ENCODE measurements at places on chromosomes 2 and 18.

GRCh38 chr2:113709022-113709421, 47.4 kb downstream of the SLC35F5 start:
- no peak for DNase-seq

DNA sequence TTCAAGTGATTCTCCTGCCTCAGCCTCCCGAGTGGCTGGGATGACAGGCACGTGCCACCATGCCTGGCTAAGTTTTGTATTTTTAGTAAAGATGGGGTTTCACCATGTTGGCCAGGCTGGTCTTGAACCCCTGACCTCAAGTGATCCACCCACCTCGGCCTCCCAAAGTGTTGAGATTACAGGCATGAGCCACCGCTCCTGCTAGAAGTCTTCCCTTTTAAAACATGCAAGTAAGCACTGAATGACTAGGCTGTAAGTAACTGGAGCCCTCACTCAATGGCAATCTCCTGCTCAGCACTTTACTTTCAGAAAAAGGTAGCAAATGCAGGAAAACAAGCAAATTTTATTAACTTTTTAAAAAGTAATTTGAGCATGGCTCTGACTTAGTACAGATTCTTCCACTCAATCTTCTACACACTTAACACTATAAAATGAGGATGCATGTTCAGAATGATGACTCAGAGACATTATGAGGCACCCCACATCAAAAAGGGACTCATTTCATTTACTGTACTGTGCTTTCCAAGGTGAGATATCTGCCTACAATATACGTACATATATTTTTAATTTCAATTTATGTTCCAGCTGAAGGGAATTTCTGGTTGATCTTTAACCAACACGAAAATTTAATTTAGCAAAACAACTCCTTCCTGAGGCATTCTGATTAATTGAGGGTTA, 6.6 kb upstream of the NCK2 start:
- no peak for DNase-seq

DNA sequence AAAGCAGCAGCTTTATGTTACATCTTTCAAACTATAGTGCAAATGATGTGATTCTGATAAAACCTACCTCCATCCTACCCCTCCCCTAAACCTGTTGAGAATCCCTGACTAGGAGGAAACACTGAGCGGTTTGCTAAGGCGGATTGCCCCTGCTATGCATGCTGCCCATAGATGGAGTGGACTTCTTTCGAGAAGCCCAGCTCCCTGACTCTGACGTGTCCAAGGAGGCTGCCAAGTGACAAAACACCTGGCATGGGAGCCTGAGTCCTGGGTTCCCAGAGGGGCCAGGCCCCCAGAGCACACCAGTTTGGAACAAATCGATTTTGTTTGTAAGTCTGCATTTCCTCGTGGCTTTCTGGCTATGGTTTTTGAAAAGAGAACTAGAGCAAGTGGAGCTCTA, 1.4 kb upstream of the UXS1 start:
- no peak for DNase-seq

GRCh38 chr2:239813261-239814115, 211.7 kb downstream of the NDUFA10 start:
- DNase-seq = no peak

- no peak for DNase-seq
Measured at GRCh38 chr2:42558827-42559226, 9.6 kb upstream of the MTA3 start.

DNA sequence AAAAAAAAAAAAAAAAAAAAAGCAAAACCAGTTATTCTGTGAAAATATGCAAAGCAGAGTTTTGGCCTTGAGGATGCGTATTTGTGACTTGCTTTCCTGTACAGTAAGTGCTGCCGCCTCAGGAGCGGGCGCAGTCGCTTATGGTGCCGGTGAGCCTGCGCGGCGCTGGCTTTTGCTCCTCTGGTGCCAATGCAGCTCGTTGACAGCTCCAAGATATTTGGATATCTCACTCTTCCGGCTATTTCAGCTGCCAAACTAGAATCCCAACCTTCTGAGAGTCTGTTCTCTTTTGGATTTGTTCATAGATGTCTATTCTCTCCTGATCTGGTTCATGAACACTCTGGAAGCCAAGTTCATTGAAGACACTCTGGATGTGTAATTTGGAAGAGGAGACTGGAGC, 184.1 kb downstream of the AGAP1 start:
- no peak for DNase-seq

DNA sequence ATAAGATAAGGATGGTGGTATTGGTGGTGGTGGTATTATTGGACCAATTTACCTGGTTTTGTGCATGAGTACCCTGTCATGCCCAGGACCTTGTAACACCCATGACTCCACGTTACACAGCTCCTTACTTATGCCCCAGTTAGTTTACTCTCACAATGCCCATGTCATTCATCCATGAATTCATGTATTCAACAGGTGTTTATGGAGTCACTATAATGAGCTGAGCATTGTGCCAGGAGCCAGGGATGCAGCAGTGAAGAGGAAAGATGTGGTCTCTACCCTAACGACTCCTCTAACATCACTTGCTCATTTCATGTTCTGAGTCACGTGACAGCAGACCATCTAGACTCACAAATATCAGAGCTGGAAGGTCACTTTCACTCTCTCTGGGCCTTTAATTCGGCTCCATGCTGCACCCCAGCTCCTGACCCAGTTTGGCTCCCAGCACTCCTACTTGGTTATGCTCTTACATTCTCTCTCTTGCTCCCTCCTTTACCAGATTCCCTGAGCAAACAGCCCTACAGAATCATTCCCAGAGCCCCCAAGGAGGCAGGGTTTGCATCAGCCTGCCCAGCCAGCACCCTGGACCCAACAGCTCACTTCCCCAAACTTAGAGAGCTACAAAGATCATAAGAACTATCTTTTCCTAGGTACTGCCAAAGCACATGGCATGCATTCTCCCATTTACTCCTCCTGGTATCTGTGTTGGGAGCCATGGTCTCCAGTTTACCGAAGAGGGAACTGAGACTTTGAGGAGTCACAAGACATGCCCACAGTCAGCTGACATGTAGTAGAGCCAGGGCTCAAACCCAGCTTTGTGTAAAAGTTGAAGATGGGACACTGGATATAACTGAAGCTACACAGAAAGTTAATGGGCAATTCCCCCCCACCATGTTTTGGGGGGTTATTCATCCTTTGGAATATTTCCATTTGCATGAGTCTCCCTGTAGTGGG, 449.9 kb downstream of the LRATD1 start:
- no peak for DNase-seq

- DNase-seq = no peak
Measured at GRCh38 chr2:217650716-217651360, 352.0 kb downstream of the TNS1 start.

DNA sequence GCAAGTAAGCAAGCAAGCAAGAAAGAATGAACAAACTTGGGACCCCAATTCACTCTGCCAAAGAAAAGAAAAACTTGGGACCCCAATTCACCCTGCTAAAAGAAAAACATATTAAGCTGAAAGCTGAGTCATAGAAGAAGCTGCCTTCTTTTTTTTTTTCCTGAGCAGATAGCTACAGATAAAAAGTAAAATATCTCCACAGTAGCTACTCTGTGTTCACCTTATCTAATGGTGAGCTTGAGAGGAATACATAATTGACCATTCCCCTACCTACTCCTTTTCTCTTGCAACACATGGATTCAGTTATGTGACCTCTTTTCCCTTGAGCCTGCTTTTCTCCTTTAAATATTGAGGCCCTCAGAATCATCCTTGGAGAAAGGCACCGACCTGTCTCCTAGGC, 63.0 kb downstream of the MCFD2 start:
- DNase-seq = no peak

GRCh38 chr2:81876624-81877023, 1572.1 kb upstream of the LRRTM1 start:
- DNase-seq = no peak

DNA sequence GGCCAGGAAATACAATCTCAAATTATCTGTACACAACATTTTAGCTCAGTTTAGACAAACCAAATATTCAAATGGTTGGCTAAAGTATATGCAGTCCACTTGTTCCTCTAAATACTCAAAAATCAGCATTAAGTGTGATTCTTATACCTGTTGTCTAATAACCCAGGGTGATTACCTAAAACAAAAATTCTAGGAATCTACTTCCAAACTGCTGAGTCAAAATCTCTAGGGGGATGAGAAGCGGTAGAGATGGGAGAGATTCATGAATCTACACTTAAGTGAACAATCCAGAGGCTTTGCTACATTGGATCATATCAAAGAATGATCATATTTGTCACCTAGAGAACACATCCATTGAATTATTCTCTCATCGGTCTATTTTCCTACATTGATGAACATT, 420.9 kb upstream of the PKDCC start:
- DNase-seq = no peak

DNA sequence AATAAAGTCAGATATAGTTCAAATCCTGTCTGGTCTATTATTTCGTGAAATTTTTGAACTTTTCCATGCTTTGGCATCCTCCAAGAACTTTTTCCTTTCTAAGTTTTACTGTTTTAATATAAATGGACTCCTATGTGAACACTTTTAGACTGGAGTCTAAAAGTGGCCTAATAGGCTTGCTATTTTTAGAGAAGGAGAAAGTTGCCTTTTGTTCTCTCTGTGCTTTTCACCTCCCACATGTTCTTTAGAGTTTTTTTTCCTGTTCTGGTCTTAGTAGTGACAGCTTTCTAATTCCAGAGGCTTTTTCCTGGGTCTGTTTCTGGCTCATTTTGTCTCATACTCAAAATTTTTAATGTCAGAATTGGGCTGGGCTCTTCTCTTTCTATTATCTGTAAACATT, 72.2 kb downstream of the ADAM23 start:
- DNase-seq = no peak

GRCh38 chr2:60806988-60807681, 51.1 kb downstream of the PAPOLG start:
- DNase-seq = no peak

All from SIG-M5 (cell line).